ENCODE measurements at places on chromosomes 4 and X. TPM values are rescaled to one million over a fixed set of nuclear protein-coding genes. Genes with fewer than 3 reads are reported as not detected.

GRCh38 chrX:9160698-9161329 is 126.9 kb upstream of the FAM9B start:
- DNase-seq, result no peak

- DNase-seq, result no peak
Measured at GRCh38 chrX:108735679-108736508, 469 bp downstream of the IRS4 start.

DNA sequence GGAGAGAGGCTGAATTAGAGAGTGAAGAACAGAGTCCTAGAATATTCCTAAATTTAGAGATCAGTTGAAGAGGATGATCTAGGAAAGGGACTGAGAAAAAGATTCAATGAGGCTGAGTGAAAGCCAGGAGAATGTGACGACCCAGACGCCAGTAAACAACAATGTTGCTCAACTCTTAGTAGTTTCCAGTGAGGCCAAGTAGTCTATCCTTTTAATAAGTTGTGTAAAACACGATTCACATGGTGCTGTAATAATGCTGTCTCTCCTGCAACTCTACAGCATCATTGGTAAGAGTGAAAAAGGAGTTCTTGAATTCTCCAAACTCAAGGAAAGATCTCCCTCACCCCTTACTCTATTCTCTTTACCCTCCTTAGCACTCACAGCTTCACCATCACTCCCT is 140.3 kb downstream of the CFAP299 start:
- no peak for DNase-seq

DNA sequence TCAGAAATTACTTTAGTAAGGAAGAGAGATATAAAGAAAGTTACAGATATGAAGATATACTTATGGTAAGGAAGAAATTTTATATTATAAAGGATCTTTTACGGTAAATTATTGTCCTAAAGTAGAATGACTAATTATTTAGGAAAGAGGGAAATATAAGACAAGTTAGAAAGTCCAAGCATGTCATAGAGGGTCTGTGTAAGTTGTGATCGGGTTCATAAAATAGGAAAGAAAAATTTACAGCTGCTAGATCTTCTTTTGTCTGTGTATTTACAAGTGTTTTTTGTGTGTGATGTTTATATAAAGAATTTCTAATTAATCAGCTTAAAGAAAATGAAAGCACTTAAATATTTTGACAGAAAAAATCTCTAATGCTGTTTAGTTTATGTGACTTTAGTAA is 1054.9 kb upstream of the DIAPH2 start:
- no peak for DNase-seq

- no peak for DNase-seq
Measured at GRCh38 chrX:53281963-53282695, 745 bp upstream of the IQSEC2 start.

DNA sequence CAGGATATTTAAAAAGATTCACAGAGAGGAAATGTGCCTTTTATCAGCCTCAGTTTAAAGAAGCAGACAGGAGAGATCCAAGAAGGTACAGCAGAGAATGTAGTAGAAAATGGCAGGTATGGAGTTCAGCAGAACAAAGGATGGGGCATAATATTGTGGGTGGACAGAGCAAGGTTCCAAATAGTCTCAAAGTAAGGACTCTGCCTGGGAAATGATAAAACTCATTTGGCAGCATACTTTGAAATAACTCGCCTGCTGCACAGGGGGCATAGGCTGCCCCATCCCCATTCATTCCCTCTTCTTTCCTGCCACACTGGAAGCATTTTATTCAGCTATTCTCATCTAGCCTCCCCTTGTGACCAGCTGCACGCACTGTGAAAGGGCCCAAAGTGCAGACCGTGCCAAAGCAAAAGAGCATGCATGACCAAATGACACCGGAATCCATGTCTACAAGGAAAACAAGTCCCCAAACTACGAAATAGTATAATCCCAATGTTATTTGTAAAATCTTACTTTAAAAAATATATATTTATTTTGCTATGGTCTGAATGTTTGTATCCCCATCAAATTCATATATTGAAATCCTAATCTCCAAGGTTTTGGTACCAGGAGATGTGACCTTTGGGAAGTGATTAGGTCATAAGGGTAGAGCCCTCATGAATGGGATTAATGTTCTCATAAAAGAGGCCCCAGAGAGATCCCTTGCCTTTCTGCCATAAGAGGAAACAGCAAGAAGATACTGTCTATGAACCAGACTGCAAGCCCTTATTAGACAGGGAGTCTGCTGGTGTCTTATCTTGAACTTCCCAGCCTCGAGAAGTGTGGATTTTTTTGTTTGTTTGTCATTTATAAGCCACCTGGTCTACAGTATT is 77.4 kb upstream of the PRSS48 start:
- DNase-seq, result no peak

DNA sequence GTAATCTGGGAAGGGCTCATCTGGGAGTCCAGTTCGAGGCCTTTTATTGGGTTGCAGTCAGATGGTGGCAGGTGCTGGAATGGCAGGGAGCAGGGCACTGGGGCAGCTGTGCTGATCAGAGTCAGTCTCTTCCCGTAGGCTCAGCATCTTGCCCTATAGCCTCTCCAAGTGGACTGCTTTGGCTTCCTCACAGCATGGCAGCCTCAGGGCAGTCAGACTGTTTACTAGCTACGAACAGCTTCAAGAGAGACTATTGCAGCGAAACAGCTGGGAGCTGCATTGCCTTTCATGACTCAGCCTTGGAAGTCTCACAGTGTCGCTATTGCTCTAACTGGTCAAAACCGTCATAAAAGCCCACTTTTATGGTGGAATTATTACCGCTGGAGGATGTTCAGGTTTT is 26.8 kb upstream of the DUSP21 start:
- no peak for DNase-seq

- DNase-seq, result no peak
Measured at GRCh38 chr4:141499261-141499853, 137.0 kb upstream of the IL15 start.

GRCh38 chr4:185192059-185192458 is 11.7 kb downstream of the CFAP97 start:
- no peak for DNase-seq

DNA sequence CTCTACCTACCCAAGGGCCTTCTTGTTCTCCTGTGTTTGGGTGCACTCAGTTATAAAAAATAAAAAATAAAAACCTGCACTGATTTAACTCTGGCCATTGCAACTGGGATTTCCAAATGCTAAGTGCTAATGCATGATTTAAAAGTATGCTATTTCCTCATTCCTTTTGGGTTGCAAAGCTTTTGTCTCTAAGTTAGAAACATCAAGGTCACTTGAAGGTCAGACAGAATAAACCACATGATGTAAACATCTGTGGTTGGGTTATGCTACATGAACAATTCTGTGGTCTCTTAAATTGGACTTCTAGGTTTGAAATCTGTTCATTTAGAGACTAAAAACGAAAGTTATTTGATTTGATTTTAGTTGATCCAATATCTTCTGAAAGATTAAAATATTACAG is 1547.4 kb upstream of the TENM3 start:
- no peak for DNase-seq

DNA sequence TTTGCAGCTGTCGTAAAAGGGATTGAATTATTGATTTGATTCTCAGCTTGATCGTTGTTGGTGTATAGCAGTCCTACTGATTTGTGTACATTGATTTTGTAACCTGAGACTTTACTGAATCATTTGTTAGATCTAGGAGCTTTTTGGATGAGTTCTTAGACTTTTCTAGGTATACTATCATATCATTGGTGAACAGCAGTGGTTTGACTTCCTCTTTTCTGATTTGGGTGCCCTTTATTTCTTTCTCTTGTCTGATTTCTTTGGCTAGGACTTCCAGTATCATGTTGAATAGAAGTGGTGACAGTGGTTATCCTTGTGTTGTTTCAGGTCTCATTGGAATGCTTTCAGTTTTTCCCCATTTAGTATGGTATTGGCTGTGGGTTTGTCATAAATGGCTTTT is 8.4 kb downstream of the APOOL start:
- DNase-seq, result no peak

GRCh38 chrX:54043541-54044125 is 640 bp downstream of the PHF8 start:
- no peak for DNase-seq

Gene ENOPH1
- total RNA-seq, result 35.4 TPM

Gene TCEAL1
- 6.5 TPM for total RNA-seq

Gene AWAT2
- total RNA-seq, result not detected

Gene KCNE5
- total RNA-seq, result 0.28 TPM

Gene NKRF
- total RNA-seq, result 13.8 TPM

Gene GLOD5
- not detected for total RNA-seq

Gene OCRL
- 1.9 TPM for total RNA-seq

Gene CFAP99
- 0.08 TPM for total RNA-seq

Gene PABPC1L2B
- not detected for total RNA-seq

Gene S100P
- 165 TPM for total RNA-seq
